ENCODE measurements at places on chromosomes 4 and X. TPM values are rescaled to one million over a fixed set of nuclear protein-coding genes. Genes with fewer than 3 reads are reported as not detected.

DNA sequence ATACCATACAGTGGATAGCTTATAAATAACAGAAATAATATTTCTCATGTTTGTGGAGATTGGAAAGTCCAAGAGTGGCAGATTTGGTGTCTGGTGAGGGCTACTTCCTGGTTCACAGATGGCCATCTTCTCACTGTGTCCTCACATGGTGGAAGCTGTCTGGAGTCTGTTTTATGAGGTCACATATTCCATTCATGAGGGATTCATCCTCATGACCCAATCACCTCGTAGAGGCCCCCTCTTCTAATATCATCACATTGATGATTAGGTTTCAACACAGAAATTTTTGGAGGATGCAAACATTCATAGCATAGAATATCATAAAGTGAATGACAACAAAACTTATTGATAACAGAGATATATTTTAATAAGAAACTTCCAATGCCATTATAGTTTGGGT, 568.0 kb downstream of the STIM2 start:
- H3K27ac ChIP-seq: no peak overlapping the region
- no peaks in the 10 kb centered on the region for H3K27me3 ChIP-seq
- H3K4me1 ChIP-seq: no peaks in the 10 kb centered on the region
- H3K4me3 ChIP-seq: no peak overlapping the region
- H3K36me3 ChIP-seq: no peaks in the 10 kb centered on the region

DNA sequence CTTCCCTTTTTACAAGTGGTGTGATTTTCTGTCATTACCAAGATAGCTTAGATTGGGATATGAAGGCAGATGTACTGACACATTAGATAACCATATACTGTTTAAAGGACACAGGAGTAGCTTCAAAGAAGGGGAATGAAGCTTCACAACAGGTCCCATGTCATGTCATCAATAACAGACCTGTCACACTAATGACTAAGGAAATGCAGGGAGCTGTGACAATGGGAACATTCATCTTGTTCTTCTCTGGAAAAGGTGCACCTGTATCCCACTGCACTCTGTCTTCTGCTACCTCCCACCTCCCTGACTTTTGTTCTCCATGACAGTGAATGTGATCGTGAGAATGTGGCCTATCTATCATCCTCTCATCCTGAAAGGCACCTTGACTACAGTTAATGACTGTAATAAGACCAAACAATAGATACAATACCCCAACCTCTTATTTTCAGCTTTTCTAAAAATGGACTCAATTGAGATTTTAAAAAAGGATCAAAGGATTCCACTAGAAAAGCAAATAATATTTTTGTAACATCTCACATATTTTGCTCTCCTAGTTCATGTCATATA, 472.5 kb downstream of the STPG2 start:
- no peak for DNase-seq
- H3K4me3 ChIP-seq: no peak overlapping the region
- no peaks in the 10 kb centered on the region for H3K4me1 ChIP-seq
- no peaks in the 10 kb centered on the region for H3K36me3 ChIP-seq
- no peaks in the 10 kb centered on the region for H3K27me3 ChIP-seq

DNA sequence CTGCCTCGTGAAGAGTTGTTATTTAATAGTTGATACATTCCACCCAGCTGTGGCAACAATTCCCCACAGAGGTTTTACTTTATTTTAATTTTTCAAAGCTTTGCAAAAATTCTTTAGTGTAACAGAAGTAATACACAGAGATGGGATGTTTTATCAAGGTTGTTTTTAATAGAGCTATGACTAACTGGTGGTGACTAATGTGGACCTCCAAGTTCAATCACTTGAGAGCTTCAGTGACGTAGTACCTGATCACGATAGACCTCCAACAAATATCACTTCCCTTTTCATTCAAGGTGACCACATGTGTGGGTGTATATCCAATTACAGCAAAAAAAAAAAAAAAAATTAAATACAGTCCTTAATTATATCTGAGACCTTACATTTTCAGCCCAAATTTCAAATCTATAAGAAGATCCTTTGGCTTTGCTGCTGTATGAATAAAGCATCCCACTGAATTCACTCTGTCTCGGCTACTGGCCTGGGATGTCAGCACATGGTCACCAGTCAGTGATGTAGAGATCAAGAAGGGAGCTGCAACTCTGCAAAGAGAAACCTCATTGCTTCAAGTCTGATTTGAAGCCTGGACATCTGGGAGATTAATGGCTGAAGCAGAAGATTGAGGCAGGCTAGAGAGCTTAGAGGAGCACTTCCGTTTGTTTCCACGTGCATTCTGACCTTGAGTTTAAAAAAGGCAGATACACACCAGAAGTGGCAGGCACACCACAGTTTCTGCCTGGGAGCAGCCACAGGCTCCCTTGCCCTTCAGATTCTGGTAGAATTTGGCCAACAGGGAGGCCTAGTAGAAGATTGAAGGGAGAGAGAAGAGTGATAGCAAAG, 345.9 kb upstream of the NOCT start:
- DNase-seq: no peak
- H3K27me3 ChIP-seq: no peaks in the 10 kb centered on the region
- no peaks in the 10 kb centered on the region for H3K36me3 ChIP-seq

GRCh38 chr4:140626661-140627376, 58.1 kb upstream of the UCP1 start:
- DNase-seq: no peak
- H3K27me3 ChIP-seq: no peaks in the 10 kb centered on the region
- H3K4me3 ChIP-seq: no peak overlapping the region
- no peak overlapping the region for H3K27ac ChIP-seq
- no peaks in the 10 kb centered on the region for H3K4me1 ChIP-seq

GRCh38 chr4:147198411-147199051, 252.9 kb upstream of the TTC29 start:
- H3K36me3 ChIP-seq: no peaks in the 10 kb centered on the region
- H3K27me3 ChIP-seq: no peaks in the 10 kb centered on the region
- no peak for DNase-seq

EGF gene
- 0.80 TPM for total RNA-seq

MRPS18C gene
- total RNA-seq: 30.8 TPM

HELT gene
- not detected for total RNA-seq

RNF128 gene
- total RNA-seq: 1.7 TPM

GPR173 gene
- 0.67 TPM for total RNA-seq

All from Peyer's patch (tissue), 4 donors.